ENCODE measurements at places on chromosomes 1 and 21. TPM values are rescaled to one million over a fixed set of nuclear protein-coding genes. Genes with fewer than 3 reads are reported as not detected.

MYCL gene
- 0.98 TPM for total RNA-seq

GRCh38 chr1:66217021-66217420 is 316.9 kb upstream of the SGIP1 start:
- DNase-seq: no peak

DNA sequence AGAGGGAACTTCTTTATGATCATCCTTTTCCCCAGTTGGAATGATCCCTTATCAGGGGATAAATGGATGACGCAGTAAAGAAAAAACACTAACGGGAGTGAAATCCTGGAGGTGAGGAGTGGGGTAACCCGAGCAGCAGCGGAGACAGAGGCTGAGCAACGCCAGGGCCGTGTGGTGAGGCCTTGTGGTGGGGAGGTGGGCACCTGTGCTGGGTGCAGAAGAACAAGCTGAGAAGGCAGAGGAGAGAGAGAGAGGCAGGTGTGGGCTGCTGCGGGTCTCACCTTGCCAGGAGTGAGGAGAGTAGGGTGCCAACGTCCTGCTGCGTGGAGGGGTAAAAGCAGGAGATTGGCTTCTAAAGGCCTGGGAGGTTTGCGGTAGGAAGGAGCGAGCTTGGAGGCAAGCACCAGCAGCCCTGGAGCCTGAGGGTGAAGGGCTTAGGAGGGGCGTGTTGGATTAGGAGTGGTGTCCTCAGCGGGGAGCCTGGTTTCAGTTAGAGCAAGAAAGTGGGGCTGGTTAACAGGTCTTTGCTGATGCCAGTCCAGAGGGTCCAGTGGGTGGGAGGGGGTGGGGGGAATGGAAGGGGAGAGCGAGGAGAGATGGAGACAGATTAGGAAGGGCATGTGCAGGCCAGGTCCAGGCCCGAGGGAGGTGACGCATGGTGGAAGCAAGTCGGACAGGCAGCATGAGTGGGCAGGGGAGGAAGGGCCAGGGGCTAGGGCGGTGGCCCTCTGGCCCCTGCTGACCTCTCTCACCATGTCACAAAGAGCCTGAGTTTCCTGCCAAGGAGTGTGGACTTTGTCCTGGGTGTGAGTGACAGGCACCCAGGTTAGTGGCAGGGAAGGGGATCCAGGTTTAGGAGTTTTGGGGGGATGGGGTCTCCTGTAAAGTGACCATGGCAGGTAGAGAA is 36.7 kb upstream of the LHX4 start:
- no peak for DNase-seq

DNA sequence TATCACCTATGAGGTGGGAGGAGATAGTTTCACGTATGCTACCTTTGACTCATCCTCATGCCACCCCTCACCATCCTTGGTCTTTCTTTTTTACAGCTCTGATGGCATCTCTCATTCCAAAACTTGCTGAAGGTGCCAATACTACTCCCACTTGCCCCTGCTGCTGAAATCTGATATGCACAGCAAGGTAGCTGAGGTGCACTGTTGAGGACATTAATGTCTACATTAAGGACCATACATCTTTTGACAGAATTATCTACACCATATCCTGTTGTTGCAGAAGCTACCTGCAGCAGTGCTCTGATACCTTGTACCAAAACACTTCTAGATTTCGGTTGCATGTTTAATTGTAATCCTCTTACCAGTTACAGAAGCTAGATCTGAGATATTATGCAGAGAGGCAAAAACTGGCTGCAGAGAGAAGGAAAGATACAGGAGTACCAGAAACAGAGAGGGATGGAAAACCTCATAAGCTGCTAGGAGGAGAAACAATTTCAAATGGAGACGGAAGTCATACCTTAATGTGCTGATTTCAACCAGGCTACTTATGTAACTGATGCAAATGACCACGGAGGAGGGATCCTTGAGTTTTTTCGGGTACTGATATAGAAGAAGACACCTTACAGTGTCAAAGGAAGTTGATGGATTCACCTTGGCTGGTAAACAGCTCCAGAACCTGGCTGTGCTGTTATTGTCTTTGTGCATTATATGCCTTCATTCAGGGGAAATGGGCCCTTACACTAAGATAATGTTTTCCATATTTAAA is 19.3 kb upstream of the PTPRC start:
- no peak for DNase-seq

OR2T29 gene
- total RNA-seq: not detected

DNA sequence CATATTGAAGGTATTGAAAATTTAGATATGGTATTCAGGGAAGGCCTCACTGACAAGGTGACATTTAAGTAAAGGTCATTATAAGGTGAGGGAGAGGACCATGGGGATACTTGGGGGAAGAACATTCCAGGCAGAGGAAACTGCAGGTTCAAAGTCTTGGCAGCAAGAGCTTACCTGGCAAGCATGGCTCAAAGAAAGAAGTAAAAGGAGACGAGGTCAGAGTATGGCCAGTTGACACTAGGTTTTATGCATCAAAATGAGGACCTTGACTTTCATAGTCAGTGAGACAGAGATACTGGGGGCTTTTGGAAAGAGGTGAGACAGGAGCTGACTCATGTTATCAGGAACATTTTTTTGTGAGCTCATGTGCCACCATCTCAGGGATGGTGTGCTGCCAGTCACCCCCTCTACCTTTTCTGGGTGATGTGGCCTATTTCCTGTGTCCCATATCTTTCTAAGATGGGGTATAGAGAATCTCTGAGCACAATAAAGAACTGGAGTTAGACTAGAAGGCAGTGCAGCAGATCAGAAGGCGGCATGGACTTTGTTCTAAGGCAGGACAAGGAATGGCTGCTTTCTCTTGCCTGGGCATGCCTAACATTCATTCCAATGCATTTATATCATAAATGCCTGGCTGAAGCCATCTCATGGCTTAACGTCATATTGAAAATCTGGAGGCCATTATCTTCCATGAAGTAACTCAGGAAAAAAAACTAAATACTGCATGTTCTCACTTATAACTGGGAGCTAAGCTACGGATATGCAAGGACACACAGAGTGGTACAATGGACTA is 406.7 kb downstream of the NTNG1 start:
- no peak for DNase-seq

DNA sequence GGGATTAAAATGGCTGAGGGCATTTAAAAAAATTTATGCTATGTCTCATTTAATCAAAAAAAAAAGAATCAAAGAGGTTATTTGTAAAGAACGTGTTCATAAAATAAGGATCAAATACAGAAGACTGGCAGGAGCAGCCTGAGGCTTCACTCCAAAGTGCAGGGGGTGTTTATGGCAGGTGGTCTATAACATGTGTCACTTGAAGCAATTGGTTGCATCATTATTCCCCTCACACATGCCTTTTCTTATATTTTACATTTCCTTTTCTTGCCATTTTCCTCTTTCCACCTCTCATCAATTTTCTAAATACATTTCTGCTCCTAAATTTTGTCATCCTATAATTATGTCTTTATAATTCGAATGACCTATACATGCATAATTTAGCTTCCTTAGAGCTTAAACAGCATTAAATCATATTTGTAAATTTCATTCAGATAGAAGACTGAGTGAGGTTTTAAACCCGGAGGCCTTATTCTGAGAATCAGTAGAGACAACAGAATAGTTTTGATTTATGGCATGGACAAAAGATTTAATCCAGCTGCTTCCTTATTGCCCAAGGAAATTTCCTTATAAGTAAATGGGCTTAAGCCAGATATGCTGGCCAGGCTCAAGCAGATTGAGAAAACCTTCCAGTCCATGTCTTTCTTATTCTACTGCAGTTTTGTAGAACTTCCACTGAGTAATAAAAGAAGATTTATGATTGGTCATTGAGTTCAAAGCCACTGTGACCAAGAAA is 322.8 kb downstream of the TGFB2 start:
- no peak for DNase-seq

- DNase-seq: no peak
Measured at GRCh38 chr1:14877224-14877623, 276.3 kb upstream of the TMEM51 start.

GRCh38 chr1:207805841-207806421 is 54.1 kb downstream of the CD46 start:
- DNase-seq: no peak

AGBL4 gene
- total RNA-seq: 1.8 TPM

- DNase-seq: no peak
Measured at GRCh38 chr1:153663211-153663610, 4.7 kb downstream of the SNAPIN start.

GRCh38 chr1:245807954-245808719 is 653.4 kb downstream of the KIF26B start:
- no peak for DNase-seq

DNA sequence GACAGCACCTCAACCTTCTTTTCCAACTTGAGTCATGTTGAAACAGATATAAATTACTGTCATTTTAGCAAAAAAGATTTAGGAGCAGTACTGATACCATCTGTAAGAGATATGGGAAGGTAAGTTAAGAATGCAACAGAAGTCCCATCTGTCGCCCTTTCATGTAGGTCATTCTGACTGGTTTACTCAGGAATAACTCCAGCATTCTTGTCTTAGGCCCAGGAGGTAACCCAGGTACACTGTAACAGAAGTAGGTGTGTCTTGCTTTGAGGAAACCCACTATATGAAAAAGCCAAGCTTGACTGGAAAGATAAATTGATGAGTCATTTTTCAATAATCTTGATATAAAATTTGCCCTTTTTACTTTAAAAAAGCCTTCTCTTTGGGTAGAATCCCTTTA is 35.4 kb downstream of the PGM1 start:
- no peak for DNase-seq

DNA sequence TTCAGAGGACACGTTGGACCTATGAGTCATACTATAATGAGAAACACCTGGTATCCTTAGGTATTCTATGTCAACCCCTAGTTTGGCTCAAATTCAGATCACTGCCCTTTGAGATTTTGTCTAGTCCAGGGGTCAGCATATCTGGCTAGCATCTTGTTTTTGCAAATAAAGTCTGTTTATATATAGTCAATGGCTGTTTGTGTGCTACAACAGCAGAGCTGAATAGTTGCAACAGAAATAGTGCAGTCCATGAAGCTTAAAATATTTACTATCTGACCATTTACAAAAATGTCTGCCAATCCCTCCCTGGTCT is 48.5 kb upstream of the EDEM3 start:
- no peak for DNase-seq

RXFP4 gene
- total RNA-seq: not detected

- peak; percentile 63 for DNase-seq
Measured at GRCh38 chr1:12229835-12230548, at the start of gene VPS13D. VPS13D (plus strand) TSS chr1:12230030; CDS start chr1:12234267, 4,237 bp downstream.

- no peak for DNase-seq
Measured at GRCh38 chr1:83725735-83726360, 273.1 kb downstream of the TTLL7 start.

GRCh38 chr1:85184245-85184644 is 16.6 kb downstream of the SYDE2 start:
- no peak for DNase-seq

- no peak for DNase-seq
Measured at GRCh38 chr21:43277481-43278351, 108.9 kb downstream of the CRYAA start.

DNA sequence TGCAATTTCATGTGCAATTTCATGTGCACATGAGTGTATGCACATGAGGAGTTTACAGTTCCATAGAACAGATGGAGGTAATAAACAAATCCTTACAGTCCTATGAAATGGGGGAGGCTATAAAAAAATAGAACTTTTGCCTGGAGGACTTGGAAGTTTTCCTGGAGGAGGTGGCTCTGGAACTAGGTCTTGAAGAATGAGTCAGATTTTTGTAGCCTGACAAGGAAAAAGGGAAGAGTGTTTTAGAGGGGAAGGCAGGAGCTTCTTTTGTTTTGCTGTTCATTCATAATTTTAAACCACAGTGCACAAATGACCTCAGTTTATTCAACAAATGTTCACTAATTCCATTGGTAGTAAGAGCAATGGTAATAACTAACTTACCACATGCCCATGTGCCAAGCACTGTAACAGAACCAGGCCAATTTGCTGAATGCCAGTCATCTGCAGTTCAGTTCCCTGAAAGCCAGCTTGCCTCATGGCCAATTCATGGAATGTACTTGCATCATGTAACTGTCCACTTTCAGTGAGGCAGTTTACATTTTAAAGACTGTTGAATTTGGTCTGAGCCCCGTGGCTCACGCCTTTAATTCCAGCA is 2.7 kb downstream of the DIO1 start:
- DNase-seq: no peak

C1orf21 gene
- total RNA-seq: 54.7 TPM

- no peak for DNase-seq
Measured at GRCh38 chr1:236753516-236753915, 41.6 kb upstream of the MTR start.

- DNase-seq: no peak
Measured at GRCh38 chr1:221487781-221488524, 253.9 kb downstream of the DUSP10 start.

GRCh38 chr1:102776071-102776470 is 332.3 kb downstream of the COL11A1 start:
- no peak for DNase-seq

KIAA1614 gene
- total RNA-seq: 2.3 TPM

Data from breast epithelium (tissue), 4 donors.